ENCODE measurements at places on chromosomes 11 and 22.

DNA sequence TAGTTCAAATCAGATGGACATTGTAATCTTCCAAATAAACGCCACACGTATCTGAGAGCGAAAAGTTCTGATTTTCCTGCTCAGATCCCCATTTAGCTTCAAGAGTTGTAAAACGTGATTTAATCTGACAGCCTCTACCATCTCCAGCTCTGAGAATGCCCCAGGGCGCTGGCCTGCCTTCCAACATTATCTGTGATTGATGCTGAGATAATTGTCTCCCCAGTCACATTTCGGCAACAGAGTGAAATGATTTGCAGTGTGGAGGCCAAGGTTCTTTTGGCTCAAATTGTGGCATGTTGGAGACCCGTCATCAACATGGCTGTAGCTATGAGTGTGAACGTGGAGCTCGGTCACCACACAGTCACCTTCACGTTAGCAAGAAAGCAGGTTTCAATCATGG is 283.4 kb downstream of the BRD1 start:
- DNase-seq = no peak

DNA sequence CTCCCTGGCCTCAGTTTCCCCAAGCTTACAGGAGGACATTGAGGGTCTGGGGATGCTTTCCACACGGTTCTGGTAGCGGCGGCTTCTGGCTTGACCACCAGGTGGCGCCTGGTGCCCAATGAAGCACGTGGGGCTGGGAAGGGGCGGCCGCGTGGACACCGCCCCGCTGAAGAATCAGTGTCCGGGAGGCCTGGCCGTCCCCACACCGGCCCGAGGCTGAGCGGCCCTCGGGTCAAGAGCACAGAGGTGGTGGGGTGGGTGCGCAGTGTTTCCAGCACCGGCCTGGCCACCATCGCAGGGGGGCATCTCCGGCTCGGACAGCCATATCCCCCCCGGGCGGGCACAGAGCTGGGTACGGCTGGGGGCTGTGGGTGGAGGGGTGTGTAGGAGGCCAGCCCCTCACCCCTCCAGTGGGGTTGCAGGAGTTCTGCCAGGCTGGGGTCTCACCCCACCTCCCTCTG is 27.8 kb upstream of the PPARA start:
- DNase-seq = peak; percentile 61

DNA sequence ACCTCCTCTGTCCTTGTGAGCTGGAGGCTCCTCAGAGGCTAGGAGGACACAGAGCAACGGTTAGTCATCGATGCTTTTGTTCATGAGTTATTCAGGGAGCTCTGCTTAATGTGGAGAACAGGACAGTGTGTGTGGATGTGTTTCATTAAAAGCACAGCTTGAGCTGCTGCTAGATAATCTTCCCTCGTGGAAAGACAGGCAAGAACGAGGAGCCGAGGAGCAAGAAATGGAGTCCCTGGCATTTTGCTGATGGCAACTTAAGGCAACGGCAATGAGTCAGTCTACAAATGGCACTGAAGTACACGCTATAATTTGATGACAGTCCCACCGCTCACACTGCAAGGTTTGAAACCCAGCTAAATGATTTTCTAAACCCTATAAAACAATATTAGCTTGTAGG is 106.2 kb downstream of the IGLL1 start:
- no peak for DNase-seq

DNA sequence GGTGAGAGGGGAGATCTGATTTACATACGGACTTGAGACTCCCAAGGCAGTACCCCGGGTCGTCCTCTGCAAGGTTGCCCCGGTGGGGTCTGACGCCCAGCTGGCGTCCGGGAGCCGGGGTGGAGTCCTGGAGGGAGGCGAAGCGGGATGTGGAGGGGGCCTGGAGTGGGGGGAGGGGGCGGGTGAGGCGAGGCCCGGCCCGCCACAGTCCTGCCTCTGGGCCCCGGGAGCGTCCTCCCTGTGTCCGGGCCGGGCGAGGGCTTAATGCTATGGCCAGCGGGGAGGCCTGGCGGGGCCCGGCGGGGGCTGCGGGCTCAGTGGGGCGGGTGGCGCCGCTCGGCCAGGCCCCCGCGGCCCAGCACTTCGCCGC is 2.4 kb upstream of the MYBPC3 start:
- no peak for DNase-seq

DNA sequence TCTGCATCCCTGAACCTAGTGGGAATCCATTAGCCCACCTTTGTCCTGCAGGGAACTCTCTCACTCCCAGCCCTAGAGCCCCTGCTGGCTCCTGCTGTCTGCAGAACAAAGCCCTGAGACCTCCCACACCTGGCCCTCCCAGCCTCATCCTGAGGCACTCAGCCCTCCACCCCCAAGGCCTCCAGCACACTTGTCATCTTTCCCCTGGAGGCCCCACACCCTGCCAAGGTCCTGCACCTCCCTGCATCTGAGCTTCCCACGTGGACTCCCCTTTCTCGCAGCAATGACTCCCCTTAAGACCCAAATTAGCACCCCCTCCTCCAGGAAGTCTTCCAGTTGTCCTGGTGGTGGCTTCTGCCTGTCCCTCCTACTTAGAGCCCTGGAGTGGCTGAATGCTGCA is 42.3 kb upstream of the LINC01488 start:
- no peak for DNase-seq

GRCh38 chr22:49568751-49569285 is 258.9 kb downstream of the BRD1 start:
- DNase-seq = no peak

GRCh38 chr22:39999144-39999757 is 4.5 kb downstream of the FAM83F start:
- DNase-seq = no peak

- DNase-seq = no peak
These were observed 39.7 kb upstream of the ACCSL start for GRCh38 chr11:44008088-44008501.

DNA sequence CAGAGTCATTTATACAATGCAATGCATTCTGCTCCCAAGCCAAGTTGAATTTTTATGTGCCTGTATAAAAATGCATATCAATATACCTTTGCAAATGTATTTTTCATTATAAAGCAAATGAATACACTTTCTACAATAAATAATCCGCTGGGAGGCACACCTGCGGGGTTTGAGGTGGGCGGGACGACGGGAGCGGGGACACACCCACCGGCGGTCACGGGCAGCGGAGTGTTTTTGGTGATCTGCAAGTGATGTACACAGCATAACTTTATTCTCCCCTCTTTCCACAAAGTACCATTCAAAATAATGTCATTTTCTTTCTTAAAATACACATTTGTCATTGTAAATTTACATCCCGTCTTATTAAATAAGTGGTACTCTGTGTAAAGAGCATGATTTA is 54.1 kb downstream of the BRD1 start:
- DNase-seq = no peak

DNA sequence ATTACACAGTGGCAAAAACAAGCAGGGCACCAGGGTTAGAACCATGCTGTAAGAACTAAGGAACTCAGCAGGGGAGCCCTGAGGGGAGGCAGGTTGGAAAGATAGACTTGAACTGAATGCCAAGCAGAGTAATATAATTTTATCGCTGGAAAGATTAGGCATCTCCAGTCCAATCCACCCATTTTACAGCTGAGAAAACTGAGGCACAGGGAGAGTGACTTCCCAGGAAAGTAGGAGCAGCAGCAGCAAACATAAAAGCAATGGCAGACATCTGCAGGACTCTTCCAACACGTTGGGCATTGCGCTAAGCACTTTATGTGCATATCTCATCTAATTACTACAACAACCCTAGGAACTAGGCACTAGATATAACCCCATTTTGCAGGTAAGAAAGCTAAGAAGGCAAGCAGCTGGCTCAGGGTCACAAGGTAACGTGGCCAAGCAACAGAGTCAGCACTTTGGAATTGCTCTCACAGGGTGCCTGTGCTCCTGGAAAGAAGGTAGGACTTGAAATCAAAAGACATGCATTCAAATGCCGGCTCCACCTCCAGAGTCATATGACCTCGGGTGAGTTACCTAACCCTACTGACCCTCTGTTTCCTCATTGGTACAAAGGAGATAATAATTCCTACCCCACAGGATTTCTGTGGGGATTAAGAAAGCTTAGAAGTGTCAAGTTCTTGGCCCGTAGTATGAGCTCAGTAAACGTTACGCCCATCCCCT is 215.3 kb downstream of the BARX2 start:
- DNase-seq = no peak

GRCh38 chr11:11035331-11035730 is 177.5 kb upstream of the ZBED5 start:
- DNase-seq = no peak

DNA sequence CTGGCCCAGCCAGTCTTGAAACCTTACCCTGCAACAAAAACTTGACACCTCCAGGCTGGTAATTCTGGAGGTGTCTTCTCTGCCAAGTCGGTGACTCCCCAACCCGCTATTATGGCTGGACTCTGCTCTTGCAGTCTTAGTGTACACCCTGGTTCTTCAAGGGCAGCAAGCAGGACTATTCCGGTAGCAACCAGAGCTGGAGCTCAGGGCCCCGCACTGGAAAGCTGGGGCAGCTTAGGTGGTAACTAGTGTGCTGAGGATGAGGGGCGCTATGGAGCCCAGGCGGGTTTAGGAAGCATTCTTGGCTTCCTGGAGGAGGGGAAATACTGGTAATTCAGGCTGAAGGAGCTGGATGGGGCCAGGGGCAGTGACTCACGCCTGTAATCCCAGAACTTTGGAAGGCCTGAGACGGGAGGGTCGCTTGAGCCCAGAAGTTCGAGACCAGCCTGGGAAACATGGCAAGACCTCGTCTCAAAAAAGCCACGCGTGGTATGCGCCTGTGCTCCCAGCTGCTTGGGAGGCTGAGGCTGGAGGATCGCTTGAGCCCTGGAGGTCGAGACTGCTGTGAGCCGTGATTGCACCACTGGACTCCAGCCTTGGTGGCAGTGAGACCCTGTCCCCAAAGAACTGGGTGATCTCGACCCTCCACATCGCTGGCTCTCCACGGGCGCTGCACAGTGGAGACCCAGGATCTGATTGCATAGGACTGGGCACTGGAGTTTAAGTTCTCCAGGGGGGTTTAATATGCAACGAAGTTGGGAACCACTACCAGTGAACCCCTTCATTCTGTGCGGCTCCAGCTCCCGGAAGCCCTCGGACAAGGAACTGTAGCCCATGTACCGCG is 10.6 kb upstream of the AIFM3 start:
- DNase-seq = no peak

GRCh38 chr22:40728731-40729189 is 49.5 kb downstream of the MCHR1 start:
- no peak for DNase-seq

GRCh38 chr11:114307524-114308203 is 11.5 kb downstream of the NNMT start:
- no peak for DNase-seq

DNA sequence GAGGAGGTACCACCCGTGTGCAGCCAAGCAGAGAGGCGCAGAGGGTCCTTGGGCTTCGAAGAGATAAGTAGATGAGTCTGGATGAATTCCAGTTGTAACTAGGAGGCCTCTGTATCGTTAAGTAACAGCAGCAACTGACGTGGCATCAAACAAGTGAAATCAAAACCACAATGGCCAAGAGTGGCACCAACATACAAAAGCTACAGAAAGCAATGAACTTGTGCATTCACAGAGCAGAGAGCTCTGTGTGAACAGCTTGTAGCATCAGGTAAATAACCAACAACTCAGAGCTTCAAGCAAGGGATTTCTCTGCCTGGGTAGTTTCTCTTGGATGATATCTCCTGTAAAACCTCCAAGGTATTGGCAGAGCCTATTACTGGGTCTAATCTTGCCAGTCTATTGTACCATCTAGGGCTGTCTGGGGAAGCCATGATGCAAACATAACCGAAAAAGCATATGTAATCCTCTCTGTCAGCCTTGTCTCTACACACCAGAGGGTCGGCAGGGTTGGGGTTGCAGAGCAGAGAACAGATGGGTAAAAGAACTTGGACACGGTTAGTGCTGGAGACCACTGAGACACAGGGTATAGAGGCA is 83.1 kb upstream of the USP47 start:
- no peak for DNase-seq

DNA sequence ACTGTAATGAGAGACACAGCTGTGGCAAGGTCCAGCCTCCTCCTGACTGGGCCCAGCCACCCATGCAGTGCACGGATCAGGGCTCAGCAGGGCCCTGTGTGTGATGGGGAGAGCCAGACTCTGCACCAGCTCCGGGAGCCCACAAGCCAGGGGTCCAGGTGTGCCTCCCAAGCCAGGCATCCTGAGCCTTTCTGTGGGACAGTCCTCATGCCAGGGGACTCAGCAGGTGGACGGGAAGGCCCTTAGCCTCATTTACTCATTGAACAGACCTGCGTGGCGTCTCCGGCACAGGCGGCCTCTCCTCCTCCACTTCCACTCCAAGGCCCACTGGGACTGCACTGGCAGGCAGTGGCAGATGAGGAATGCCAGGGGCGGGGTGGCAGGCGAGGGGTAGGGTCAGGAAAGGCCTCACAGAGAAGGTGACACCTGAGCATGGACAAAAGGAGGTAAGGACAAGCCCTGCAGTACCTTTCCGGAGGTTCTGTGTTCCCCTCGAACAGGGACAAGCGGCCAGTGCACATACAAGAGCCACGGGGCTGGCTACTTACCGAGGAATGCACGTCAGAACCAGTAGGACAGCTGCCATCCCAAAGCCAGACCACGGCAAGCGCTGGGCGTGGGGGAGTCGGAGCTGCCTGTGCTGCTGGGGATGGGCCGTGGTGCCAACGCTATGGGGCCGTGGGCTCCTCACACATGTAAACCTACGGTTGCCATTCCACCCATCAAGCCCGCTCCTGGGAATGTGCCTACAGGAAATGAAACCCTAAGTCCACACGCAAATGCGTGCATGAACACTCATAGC is 52.7 kb downstream of the IGF2 start:
- DNase-seq = no peak

- DNase-seq = no peak
These were observed 29.0 kb downstream of the MUC2 start for GRCh38 chr11:1103401-1104360.

DNA sequence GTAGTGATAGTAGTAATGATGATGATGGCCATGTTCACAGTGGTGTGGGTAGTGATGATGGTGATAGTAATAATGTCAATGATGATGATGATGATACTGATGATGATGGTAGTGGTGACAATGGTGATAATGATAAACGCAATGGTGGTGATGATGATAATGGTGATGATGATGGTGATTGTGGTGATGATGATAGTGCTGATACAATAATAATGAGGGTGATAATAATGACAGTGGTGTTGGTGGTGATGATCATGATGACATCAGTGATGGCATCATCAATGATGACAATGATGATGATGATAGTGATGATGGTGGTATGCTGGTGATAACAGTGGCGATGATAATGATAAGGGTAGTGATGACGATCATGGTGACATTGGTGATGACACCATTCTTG is 92.3 kb downstream of the MPPED1 start:
- no peak for DNase-seq

GRCh38 chr11:74932797-74933196 is 16.1 kb downstream of the XRRA1 start:
- DNase-seq = no peak

GRCh38 chr11:62854013-62854824 is 14.8 kb upstream of the WDR74 start:
- no peak for DNase-seq

GRCh38 chr11:114479331-114479730 is 40.1 kb downstream of the REXO2 start:
- DNase-seq = no peak

GRCh38 chr22:37822079-37822833 is 926 bp upstream of the GALR3 start:
- DNase-seq = no peak
